HS-27A (cell line): ENCODE measurements at places on chromosomes 2 and 18.
A peak's percentile ranks its signal among the peaks of the same experiment; 100 is the strongest.

DNA sequence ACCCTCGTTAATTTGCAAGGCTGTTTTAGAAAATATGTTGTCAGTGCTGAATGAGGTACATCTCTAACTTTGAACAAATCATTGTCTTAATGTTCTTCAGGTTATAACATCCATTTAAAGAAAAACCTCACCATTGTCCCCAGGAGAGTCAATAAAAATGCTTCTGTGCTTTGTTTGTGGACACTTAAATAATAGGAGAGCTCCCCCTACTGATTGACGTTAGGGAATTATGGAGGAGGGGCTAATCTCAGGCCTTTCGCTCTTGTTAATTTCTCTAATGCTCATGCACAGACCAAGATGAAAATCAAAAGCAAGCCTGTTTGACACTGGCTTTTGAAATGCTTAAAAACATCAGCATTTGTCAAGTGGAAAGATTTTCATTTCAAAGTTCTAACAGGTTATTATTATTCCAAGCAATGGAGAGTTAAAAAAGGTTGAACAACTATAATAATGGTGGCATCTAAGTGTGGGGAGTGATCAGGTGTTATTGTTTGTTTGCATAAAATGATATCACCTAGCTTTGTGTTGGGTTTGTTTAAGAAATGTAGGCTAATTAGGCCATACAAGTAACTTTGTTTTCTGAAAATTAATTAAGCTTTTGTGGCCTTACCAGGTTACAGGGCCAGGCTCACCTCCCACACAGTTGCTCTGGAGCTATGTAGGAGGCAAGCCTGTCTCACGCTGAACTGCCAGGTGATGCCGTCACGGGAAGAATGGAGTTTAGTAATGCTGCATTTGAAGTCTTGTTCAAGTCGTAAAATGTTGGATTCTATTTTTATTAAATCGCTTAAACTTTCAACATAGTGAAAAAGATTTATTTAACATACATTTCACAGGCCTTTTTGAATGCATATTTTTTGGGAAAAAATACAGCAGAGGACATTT lies 51.7 kb upstream of the SMIM21 start:
- DNase-seq = no peak

DNA sequence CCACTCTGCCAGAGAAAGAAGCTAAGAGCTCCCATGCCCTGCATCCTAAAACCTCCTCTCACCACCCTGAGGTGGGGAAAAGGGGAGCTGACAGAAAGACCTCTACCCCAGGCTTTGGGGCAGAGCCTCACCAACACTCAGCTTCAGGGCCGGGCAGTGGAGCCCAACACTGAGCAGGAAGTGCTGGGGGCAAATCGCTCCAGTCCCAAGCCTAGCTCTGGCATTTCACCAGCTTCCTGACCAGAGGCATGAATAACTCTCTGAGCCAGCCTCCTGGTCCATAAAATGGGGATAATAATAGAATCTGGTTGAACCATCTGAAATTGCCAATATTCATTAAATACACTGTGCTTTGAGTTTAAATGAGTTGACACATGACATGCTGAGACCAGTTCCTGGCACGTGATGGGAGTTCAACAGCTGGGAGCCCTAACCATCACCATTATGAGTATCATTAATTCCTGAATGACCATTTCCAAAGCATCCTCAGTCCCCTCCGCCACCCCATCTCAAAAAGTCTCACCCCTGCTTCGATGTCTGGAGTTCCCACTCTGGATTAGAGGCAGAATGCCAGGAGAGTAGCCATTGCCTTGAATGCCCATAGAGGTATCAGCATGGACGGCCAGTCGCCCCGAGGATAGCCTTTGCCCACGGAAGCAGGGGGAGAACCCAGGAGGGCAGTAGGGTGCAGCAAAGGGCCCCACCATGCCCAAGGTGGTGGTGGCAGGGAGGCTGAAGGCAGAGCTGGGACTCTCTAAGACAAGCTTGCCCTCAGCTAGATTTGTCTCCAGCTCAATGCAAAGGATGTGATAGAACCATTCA lies 153.4 kb downstream of the TNS1 start:
- DNase-seq = no peak

- peak; percentile 70 for DNase-seq
These were observed at the start of gene TRMT61B for GRCh38 chr2:28870146-28870891. Gene TRMT61B (minus strand): TSS chr2:28870309. CDS start chr2:28870277, 32 bp downstream.

- no peak for DNase-seq
These were observed 308.6 kb downstream of the PIEZO2 start for GRCh38 chr18:10840743-10841142.

GRCh38 chr2:237529452-237530402 lies 36.6 kb upstream of the PRLH start:
- DNase-seq = no peak

- no peak for DNase-seq
These were observed 249.1 kb downstream of the FAM210A start for GRCh38 chr18:13477147-13477683.

DNA sequence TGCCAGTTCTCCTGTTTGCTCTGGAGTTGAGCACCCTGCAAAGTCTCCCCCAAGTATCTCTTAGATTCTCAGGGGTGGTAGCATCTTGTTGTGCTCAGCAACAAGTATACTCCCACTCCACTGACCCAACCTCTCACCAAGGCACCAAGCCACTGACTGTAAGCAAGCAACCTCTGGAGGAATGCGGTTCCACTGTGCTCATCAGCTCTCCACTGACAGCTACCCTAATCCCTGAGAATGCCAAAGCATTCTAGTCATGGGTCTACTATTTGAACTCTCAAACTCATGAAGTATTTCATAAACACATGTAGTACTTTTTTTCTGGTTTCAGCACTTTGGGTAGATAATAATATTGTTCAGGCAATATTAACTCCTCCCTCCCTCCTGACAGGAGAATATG lies 170.0 kb downstream of the EPHA4 start:
- DNase-seq = peak; percentile 23

- DNase-seq = peak; percentile 23
These were observed 149.5 kb downstream of the CCBE1 start for GRCh38 chr18:59547581-59548182.

DNA sequence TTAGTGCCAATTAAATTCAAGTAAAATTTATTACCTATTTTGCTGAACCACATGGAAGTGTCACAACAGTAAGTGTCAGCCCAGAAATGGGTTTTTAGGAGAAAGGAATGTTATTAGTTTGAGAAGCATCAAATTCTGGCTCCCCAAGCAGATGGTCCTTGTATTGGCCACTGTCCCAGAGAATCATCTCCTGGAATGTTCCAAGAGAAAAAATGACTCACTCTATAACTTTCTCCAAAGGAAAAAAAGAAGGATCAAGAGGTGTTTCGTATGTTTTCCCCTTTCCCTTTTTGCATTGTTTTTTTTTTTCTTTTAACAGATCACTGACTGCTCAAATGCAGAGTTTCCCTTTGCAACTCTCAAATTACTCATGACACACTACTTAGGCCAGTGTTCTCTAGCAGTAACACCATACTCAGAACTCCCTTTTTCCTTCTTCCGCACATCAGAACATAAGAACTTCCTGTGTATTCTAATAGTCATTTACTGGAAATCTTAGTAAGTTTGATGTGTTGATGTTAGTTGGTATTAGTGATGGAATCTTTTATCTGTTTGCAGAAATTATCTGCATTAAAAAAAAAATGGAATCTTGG lies 390.3 kb downstream of the GPD2 start:
- DNase-seq = peak; percentile 12

DNA sequence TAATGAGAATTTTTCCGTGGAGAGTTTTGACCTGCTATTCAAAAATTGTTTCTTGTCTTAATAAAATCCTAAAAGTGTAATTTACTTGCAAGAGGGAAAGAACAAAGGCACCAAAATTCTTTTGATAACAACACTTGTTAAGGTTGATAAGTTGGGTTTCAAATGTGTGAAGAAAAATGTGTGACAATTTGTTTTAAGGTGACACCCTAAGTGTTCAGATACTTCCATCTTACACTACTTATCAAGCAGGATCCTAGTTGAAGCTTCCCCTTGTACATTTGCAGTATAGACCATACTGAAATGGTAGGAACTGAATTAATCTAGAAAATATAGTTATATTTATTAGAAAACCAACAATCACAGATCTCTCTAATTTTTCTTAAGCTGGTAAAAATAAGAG lies 204.6 kb downstream of the ARHGAP15 start:
- DNase-seq = no peak

DNA sequence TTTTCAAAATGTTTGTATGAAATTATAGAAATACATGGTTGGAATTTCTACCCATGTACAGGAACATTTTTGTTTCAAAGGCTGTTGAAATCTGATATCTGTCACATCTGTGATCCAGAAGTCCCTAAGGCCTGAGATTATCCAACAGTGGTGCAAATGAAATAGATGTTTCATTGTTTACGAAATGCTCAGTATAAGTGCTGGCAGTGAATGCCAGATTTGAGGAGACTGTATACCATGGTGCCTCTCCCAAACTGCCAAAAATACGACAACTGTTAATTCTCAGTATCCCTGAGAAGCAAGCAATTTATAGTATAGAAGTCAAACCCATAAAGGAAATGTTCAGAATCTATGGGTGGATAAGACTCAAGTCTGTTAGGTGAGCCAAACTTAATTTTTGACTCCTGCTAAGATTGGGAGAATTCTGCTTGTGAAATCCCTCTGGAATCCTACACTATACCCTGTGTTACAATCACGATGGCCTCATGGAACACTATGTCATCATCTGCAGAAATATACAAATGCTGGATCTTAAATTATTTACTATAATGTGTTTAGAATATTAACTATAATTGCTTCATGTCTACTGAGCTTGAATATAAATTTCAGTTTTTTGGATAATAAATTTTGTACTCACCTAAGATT lies 71.2 kb upstream of the DOCK10 start:
- no peak for DNase-seq

GRCh38 chr2:73685764-73686438 lies 43.7 kb upstream of the NAT8 start:
- DNase-seq = no peak

DNA sequence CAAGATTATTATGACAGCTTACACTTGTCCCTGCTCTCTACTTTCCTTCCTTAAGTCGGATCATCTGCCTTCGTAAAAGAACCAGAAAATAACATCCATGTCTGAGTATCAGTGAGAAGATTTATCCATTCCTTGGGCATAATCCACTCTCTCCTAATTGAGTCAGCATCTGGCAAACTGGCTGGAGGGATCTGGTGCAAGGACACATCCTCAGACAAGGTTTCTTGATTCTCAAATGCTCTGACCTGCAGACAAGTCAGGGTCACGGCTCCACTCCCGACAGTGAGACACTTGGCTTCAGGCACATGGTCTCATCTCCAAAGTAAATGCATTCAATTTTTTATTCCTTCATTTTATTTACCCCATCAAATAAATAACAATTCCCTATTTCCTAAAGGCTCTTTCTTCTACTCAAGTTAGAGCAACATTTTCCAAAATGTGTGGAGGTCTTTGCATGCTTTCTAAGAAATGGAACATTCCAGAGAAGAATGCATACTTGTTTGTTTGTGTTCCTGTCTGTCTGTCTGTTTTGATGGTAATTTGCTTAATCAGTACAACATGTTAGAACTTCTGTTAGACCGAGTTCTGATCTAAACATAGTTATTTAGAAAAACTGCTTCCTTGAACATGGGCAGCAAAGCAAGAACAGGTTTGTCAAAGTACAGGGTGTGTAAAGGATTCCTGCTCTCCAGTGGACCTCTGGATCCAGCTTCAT lies 246.9 kb downstream of the IRS1 start:
- no peak for DNase-seq

DNA sequence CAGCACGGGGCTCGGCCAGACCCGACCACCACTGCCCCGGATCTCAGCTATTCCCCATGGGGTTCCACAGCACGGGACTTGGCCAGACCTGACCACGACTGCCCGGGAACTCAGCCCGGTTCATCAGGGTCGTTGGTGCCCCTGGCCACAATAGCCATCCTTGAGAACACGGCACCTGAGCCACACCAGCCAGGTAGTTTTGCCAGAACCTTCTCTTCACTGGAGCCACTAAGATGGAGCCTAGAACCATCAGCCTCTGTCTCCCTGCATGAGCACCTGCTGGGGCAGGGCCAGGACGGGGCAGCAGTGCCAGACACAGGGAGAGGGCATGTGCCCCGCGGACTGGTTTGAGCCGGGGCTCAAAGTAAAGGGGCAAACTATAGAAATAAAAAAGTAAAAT lies 11.4 kb upstream of the KCNG2 start:
- no peak for DNase-seq

DNA sequence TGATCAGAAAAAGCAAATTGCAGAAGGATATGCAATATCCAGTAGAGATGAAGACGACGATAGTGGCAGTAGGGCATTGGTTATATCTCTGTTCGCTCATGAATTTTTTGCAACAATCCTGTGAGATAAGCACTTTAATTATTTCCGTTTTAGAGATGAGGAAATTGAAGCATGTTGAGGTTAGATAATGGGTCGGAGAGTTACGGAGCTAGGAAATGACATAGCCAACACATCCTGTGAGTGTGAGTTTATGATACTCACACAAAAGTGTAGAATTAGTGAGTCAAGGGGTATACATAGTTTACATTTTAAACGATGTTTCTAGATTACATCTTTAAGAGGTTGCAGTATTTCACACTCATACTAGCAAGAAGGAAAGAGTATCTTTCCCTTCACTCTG lies 123.1 kb upstream of the ARL4C start:
- no peak for DNase-seq

DNA sequence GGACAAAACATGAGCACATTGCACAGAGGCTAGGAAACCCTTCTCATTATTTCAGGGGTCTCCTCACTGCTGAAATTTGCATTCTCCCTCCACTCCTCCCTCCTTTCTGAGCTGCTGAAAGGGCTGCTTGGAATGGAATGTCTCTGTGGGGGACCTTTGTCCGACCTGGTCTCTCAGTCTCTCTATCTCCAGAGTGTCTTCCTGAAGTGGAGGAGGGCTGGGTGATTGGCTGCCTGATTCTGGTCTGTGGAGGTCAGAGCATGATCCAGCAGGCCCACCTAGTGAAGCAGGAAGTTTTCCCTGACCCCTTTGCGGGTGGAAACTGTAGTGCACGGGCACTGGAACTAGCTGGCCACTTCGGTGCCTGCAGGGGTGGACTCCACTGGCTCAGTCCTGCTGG lies 560.5 kb upstream of the HS6ST1 start:
- no peak for DNase-seq

GRCh38 chr2:10344105-10345066 lies 41.7 kb downstream of the HPCAL1 start:
- no peak for DNase-seq

DNA sequence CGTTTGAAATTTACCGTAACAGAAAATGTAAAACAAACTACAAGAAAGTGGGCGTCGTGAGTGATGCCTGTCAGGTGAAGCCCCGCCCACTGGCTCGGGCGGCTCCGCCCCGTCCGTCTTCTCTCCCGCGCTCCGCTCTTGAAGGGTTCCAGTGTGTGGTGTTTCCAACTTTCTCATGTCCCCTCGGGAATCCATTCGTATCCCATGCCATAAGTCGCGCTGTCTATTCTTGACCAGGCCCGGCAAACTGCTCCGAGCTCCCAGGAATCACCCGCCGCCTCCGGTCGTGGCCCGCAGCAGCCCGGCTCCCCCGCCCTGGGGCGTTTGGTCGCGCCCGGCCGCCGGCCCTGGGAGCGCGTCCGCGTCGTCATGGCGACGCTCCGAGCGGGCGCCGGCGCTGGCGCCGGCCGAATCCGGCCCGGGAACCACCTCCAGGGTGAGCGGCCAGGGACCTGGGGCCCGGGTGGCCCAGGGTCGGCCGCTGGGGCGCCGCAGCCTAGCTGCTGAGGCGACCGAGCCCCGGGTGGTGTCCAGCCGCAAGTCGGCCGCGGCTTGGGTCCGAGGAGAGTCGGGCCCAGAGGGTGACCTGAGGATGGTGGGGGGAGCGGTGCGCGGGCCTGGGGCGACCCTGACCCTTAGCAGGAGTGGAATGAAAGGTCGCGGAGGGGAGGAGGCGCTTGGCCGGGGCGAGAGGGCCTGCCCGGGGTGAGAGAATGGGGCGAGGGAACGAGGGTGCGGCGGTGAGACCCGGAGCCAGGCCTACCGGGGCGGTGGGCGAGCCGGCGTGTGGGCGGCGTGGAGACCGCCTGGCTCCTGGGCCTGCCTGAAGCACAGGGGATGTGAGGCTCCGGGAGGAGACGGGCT lies at the start of gene CFAP221:
Gene CFAP221, plus strand, starts transcription at position 375 of the 864 bp plus-strand sequence. CDS start 1,683 bp downstream, outside the sequence.
- peak; percentile 26 for DNase-seq
